ENCODE measurements at places on chromosomes 4 and X.
A peak's percentile ranks its signal among the peaks of the same experiment; 100 is the strongest.

DNA sequence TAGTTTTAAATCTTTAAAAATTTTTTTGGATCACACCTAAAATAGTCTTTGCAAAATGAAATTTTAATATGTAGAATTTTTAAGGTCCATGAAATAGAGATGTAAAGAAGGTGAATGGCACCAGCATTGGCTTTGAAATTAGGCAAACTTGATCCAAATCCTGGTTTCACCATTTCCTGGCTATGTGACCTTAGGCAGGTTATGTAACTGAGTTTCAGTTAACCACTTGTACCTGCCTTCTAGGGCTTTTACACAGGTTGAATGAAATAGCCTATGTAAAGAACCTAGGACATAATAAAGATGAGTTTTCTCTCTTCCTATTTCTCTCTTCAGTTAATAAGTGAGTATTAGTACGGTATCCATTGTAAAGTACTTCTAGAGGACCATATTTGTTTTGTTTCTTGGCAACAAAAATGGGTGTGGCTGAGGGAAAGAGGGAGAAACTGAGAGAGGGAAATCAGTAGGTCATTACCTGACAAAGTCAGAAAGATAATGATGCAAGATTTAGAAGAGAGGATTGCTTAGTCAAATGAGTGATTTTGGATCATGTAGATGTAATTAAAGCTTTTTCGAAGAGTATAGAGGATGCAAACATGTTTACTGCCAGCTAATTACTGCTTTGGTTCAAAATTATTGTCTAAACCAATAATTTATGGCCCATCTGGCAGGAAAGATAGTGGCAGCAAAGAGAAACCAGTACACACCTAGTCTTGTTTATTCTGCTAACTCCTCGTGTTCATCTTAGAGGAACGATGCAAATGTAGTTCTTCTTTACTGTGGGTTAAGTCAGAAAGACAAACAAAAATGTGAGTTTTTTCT, 81.9 kb downstream of the PDLIM5 start:
- no peak for DNase-seq

DNA sequence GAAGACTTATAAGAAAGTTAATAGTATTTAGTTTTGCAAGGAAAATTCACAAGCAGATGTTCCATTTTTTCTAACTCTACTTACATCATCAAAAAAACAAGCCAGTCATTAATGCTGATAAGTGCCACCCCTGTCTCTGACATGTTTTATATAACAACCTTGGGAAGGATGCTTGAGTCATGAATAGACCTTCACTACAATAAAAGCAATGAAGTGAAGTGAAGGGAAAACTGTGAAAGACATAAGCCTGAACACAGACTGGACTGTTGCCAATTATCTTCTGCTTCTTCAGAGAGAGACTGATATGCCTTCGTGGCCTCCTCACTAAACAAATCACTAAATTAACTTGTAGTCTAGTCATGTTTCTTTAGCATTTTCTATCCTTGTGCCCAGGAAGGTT, 353.2 kb downstream of the PDHA2 start:
- no peak for DNase-seq

DNA sequence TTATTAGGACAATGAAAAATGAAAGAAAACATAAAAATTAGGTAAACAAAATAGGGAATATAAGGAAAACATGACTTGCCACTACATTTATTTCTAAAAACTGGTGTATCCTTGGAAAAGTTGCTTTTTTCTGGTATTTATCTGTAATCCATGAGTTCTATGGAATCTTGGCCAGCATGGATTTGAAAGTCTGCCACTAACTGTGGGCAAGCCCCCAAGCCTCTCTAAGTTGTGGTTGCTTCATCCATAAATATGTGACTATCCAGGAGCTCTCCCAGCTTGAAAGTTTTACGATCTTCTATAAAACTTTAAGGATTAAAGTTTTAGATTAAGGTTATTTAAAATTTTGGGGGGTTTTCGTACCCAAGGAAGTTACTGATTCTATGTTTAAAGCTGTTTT, 21.8 kb downstream of the RPS6KA3 start:
- DNase-seq = no peak

DNA sequence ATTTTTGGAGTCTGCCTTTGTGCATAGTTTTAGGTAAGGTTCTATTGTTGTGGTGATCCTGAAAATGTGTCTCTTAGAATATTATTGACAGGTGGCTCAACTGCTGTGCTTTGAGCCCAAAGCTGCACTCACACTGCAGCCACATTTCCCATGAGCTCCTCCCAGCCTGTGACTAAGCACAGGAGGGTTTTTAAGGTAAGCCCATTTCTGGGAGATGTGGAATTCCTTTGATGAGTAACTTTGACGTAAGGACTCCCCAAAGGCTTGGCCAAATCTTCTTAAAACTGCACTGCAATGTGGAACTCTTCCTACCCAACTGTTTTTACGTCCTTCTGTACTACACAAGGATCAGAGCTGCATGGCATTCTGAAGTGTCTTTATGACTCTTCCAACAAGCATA, 20.0 kb upstream of the TMPRSS11A start:
- no peak for DNase-seq

GRCh38 chr4:81377191-81377590, 94.5 kb downstream of the RASGEF1B start:
- DNase-seq = no peak

DNA sequence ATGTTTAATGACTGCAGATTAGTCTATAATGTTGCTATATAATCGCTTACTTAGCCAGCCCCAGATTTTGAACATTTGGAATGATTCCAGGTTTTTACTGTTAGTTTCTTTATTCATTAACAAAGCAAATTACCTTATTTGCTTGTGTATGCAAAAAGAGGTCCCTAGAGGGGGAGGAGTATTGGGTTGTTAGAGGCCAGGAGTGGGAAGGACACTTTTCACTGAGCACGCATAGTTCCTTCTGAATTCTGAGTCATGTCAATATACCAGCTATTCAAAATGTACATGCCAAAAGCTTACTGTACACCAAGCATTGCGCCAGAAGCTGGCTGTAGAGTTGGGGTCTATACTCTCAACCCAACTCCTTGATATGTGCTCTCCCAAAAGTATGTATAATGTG, 5.1 kb upstream of the DGAT2L6 start:
- no peak for DNase-seq

GRCh38 chr4:76821641-76822040, 76.3 kb downstream of the SOWAHB start:
- no peak for DNase-seq

- DNase-seq = no peak
These were observed 69.8 kb downstream of the GPAT3 start for GRCh38 chr4:83605744-83606172.

- no peak for DNase-seq
These were observed 228.1 kb upstream of the HAND2 start for GRCh38 chr4:173758132-173758531.

- DNase-seq = no peak
These were observed 54.2 kb downstream of the RHOXF2B start for GRCh38 chrX:120023259-120023658.

GRCh38 chr4:6327220-6327917, 57.7 kb downstream of the WFS1 start:
- DNase-seq = peak; percentile 48

GRCh38 chrX:153471663-153472280, 1.4 kb upstream of the HAUS7 start:
- DNase-seq = no peak

DNA sequence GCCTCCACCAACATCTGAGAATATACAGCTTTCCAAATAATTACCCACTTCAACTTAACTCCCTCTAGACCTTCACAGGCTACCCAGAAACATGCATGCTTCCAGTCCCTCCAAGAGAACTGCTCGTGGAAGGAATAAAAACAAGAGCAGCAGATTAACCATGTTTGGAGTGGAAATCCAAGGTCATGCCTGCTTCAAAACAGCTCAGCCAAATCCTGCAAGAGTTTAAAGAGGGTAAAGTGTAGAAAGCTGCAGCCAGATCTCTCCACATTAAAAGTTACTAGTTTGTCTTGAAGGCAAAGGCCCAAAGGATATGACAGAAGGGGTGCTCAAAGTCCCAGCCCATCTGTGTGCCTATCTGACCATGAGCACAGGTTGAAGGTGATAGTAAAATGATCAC, 139.3 kb downstream of the RNF150 start:
- DNase-seq = no peak

DNA sequence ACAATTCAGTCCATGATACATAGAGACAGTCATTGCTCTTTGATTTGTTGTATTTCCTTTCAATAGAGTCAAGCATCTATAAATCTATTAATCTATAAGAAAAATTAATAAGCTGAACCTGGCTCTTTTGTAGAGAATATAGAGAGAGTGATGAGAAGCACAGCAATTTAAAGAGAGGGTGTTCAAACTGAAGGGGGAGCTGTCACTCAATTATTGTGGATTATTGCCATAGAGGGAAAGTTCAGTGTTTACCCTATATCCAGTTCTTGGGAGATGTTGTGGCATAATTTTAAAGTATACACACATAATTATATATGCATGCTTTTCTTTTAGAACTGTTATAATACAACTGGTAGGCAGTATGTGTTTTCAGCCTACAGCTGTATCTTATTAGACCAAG, 1469.0 kb upstream of the PABPC4L start:
- no peak for DNase-seq

DNA sequence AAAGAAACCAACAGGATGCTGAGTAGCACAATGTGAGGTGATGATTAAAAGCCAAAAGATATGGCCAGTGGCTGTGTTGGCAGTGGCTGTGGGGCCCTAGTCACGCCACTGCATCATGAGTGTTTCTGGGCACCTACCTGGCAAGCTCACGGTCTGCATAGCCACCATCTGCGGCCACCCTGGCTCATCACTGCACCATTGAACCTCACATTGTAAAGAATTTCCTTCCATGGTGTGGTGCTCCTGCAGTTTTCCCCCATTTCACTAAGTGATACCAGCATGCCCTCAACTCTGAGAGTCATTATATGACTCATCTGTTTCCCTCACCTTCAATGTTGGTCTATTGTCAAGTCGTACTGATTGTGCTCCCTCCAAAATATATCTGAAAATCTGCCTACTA, 45.5 kb upstream of the CLNK start:
- DNase-seq = no peak

GRCh38 chrX:22323541-22323940, 50.8 kb downstream of the CBLL2 start:
- DNase-seq = no peak

DNA sequence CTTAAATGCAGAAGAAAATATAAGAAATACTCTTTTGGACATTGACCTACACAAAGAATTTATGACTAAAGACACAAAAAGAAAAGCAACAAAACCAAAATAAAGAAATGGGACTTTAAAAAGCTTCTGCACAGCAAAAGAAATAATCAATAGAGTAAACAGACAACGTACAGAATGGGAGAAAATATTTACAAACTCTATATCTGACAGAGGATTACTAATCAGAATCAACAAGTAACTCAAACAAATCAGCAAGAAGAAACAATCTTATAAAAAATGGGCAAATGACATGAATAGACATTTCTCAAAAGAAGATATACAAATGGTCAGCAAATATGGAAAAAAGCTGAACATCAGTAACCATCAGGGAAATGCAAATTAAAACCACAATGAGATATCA, 37.6 kb upstream of the UGT2B17 start:
- no peak for DNase-seq

- DNase-seq = no peak
These were observed 56.4 kb upstream of the SPOCK3 start for GRCh38 chr4:167290678-167291077.

DNA sequence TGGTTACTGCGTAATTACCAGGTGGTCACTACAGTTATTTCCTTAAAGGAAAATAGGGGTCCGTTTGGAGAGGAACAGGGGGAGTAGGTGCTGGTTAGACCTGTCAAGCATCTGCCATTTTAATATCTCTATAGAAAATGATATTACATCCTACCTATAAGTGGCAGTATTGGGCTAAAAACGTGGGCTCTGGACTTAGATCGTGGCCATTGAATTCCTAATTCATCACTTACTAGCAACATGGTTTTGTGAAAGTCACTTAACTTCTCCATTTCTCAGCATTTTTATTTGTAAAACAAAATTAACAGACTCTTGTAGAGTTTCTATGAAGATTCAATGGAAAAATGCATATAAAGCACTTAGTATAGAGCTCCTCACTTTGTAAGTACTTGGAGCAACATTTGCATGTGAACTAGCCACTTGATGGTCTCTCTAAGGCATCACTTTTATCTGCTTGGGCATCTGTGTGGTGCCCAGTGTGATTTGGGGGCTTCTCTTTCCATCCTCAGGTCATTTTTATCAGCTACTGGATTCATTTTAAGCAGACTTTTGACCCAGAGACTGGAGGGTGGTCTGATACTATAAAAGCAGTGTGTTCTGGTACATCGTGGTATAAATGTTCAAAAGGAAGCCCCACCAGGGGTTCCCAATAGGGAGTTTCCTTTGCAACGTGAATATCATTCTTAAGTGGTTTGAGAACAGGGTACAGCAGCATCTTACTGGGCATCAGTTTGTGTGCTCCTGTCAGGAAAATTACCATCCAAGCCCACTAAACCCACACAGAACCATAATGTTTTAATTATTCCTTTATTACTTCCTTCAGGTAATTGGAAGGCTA, 42.7 kb upstream of the RASSF6 start:
- DNase-seq = no peak

DNA sequence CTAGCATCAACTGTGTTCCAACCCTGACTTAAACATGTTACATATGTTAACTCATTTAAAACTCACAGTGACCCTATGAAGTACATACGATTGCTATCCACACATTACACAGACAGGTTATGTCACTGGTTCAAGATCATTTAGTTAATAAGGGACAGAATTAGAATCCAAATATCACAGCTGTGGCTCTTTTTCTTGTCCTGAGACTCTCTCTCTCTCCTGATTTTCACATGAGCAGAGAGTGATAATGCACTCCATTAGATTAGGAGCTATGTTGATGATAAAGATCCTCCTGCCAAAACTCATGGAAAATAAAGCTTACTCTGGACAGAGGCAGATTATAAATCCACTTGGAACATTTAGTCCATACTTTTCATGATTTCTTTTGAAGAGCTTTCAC, 408.3 kb downstream of the PPARGC1A start:
- DNase-seq = no peak

GRCh38 chrX:2427147-2427546, 73.6 kb downstream of the DHRSX start:
- DNase-seq = no peak

GRCh38 chr4:52685316-52685715, 26.2 kb upstream of the USP46 start:
- DNase-seq = no peak

GRCh38 chr4:12458621-12459020, 1025.5 kb downstream of the RAB28 start:
- DNase-seq = no peak

Measured in stimulated activated CD4-positive, alpha-beta T cell treated with anti-CD3 and anti-CD28 coated beads, Interleukin-1b, Interleukin-23, amount 100 ng/mL, for 1 hour (primary cell).